Fibroblast of the conjunctiva (primary cell): ENCODE measurements at places on chromosomes 2 and 18.

DNA sequence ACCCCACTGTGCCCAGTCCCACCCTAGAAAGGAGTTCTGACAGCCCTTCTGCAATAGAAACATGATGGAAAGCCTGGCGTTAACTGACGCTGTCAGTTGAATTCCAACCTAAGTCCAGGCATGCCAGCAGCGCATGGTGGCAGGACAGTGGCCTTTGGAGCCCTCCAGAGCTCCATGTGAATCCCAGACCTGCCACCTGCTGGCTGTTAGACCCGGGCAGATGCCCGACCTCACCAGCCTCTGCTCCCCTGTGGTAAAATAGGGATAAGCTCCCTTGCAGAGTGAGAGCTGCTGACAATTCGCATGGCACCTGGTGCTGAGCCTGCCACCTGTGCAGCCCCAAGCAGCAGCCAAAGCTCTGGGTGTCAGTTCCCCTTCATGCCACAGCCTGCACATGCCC is 138.6 kb downstream of the LOXHD1 start:
- no peak for DNase-seq

DNA sequence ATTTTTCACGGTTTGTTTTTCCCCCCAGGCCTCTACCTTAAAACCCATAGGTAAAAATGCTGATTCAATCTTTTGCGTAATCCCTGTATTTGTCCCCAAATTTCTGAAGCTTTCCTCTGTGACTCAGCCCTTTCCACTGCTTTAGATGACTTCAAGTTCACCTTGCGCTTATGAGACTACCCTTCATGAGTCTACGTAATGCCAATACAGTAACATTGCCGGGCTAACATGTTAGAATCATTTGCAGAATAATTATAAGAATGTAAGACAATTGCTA is 283.0 kb downstream of the TMX3 start:
- no peak for DNase-seq

- no peak for DNase-seq
Observed at GRCh38 chr18:43526426-43527145, 249.3 kb upstream of the SYT4 start.

- no peak for DNase-seq
Observed at GRCh38 chr2:36222485-36222884, 133.1 kb upstream of the CRIM1 start.

- DNase-seq = no peak
Observed at GRCh38 chr2:12256206-12256605, 460.5 kb upstream of the TRIB2 start.

- DNase-seq = no peak
Observed at GRCh38 chr2:33204945-33205344, 258.2 kb downstream of the LTBP1 start.

GRCh38 chr2:84830095-84830494 is 50.8 kb downstream of the TRABD2A start:
- DNase-seq = no peak

DNA sequence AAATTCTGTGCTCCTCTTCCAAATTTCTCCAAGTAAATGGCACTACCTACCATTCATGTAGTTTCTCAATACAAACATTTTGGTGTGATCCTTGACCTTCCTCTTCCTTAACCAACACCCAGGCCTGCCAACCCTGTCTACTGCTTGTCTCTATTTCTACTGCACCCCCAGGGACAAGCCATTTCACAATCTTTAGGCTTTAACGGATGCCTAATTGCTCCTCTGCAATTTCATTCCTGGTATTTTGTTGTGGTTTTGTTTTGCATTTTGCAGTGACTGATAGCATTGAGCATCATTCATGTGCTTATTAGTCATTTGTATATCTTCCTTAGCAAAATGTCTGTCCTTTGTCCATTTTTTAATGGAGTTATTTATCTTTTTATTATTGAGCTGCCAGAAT is 10.0 kb downstream of the FAP start:
- no peak for DNase-seq

DNA sequence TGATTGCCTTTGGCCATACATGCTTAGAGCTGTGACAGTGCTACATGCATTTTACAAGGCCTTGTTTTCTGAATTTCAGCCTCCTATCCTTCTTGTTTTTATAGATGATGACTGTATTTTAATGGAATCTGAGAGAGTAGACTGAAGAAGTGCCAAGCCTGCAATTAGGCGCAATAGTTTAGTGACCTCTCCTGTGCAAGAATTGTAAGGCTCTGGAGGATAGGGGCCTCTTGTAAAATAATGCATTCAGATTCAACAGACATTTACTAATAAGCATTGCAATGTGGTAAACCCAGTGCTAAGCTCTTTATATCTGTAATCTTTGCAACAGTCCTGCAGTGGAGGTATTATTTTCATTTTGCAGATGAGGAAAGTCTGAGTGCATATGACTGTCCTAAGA is 105.5 kb downstream of the TDRD15 start:
- DNase-seq = no peak

GRCh38 chr2:84833481-84834150 is 47.3 kb downstream of the TRABD2A start:
- DNase-seq = no peak

- no peak for DNase-seq
Observed at GRCh38 chr18:5422626-5423025, 121.2 kb downstream of the EPB41L3 start.

DNA sequence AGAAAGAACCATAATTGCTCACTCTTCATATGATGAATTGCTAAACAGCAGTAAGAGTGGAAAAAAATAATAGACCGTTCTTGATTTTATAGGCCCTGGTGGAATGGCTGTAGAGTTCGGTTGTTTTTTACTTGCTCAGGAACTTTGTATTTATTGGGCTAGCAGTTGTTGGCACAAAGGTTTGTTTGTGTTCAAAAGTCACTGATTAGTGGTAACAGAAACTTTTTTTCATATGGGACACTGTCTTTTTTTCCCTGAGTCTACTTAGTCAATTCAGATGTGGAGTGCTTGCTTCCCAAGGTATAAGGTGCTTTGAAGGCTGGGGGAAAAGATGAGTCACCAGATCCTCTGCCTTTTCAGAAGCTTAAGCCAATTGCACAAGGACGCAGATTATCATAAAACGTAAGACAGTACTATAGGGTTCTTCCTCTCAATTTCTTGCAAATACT is 25.8 kb downstream of the PHLPP1 start:
- no peak for DNase-seq

DNA sequence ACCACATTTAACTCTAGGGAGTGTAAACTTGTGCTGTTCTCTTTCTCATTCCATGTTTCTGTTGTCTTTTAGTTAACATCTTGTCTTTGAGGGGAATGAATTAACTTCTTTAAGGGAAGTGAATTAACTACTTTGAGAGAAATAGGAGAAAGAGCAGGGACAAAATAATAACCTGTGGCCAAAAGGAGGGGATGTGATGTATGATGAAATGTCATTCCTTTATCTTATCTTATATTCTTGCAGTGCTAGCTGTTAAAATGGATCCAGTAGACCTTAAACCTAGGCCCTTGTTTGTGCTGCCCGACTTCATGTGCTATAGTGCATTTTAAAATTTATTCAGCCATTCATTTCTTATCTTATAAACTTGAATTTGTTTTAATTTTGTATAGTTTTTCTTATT is 18.4 kb downstream of the ABI2 start:
- no peak for DNase-seq

- DNase-seq = no peak
Observed at GRCh38 chr2:113230531-113230930, 48.2 kb downstream of the PAX8 start.

- DNase-seq = peak; percentile 37
Observed at GRCh38 chr2:158487419-158487818, 30.7 kb downstream of the PKP4 start.

GRCh38 chr2:236776206-236776605 is 206.6 kb downstream of the ACKR3 start:
- no peak for DNase-seq

DNA sequence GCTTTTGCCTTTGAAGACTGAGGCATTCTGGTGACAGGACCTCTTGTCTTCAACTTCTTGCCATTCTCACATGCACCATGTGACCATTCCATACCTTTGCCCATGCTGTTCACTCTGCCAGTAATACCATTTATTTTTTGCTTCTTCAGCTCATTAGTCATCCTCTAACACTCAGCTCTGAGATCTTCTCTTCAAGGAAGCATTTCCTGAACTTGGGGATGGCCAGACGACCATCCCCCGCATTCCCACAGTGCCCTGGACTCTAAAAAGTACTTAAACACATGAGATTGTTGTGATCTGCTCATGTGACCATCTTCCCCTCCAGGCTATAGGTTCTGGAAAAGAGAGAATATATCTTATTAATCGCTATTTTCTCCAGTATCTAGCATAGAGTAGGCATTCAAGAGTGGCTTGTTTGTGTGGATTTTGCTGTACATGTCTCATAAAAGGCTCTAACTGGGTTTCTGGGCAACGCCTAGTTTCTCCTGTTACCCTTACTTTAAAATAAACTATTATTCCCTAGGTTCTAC is 33.9 kb downstream of the PAX3 start:
- DNase-seq = no peak

DNA sequence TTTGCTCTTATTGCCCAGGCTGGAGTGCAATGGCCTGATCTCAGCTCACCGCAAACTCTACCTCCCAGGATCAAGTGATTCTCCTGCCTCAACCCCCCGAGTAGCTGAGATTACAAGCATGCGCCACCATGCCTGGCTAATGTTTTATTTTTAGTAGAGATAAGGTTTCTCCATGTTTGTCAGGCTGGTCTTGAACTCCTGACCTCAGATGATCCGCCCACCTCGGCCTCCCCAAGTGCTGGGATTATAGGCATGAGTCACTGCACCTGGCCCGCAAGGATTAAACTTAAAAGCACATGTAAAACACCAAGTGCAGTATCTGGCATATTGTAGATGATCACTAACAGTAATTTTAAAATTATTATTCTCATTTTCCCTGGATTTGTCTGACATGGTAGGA is 72.9 kb downstream of the C1QL2 start:
- DNase-seq = no peak

- DNase-seq = no peak
Observed at GRCh38 chr2:69494126-69494525, 56.9 kb upstream of the NFU1 start.

- DNase-seq = no peak
Observed at GRCh38 chr2:118834901-118835745, 12.3 kb downstream of the EN1 start.

DNA sequence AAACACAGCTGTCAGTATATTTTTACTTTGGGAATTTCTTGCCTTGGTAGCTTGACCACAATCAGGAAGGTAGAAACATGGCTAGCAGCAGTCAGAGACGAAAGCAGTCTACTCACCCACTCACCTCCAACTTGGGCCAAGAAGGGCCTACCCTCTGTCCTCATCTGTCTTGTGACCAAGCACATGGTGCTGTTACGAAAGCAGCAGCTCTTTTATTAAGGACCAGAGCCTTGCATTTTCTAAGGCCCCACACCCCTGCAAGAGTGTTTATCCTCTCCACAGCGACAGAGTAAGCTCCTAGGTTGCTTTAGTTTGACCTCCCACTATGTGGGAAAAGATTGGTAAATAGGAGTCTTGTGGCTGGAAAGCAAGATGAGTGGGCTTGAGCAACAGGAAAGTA is 31.3 kb upstream of the MSTN start:
- DNase-seq = peak; percentile 6
